ENCODE measurements at places on chromosomes 3 and 15.

GRCh38 chr15:40650479-40650878 lies 44.5 kb upstream of the RAD51 start:
- no peak for DNase-seq

- DNase-seq, result no peak
Measured at GRCh38 chr3:25872200-25872877, 82.4 kb downstream of the OXSM start.

DNA sequence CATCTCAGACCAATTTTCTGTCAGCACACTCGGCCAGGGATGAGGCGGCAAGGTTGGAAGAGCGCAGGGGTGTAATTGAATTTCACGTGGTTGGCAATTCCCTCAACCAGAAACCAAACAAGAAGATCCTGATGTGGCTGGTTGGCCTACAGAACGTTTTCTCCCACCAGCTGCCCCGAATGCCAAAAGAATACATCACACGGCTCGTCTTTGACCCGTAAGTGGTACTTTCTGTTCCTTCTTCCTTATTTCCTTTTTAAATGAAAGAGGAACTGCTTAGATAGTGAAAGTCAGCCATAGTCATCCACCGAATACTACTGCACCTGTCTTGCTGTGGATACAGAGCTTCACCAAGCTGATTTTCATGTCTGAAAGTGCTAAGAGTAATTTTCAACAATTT lies 60.1 kb downstream of the SGO1 start:
- no peak for DNase-seq

DNA sequence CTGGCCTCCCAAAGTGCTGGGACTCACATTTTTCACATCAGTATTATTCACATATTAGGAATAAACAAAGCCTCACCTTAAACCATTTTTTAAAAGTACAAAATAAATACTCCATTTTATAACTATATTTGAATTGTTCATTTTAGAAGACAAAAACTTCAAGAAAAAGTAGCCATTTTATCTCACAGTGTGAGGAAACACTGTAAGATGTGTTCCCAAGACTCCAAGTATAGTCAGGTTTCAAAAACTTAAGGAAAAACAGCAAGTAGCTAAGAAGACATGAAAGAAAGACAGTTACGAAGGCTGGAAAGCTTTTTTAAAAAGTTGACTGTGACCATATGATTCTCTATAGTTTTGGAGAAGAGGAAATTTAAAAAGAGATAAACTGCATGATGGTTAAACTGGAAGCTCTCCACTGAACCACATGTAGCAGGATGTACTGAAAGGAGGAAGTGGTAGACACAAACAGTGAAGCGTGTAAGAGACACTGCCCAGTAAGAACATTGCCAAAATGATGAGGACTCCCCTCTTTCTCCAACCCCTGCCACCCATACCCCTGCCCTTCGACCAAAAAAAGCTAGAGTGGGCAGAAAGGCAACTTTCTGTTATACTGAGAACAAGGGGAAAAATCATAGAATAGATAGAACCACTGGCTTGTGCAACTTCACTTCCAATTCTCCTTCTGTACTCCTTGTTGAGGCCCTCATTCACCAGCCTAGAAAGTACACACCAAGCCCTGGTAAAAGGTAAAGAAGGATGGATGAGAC lies 6.2 kb upstream of the TMF1 start:
- DNase-seq, result no peak

- no peak for DNase-seq
Measured at GRCh38 chr3:195879416-195880036, 28.8 kb downstream of the TNK2 start.

DNA sequence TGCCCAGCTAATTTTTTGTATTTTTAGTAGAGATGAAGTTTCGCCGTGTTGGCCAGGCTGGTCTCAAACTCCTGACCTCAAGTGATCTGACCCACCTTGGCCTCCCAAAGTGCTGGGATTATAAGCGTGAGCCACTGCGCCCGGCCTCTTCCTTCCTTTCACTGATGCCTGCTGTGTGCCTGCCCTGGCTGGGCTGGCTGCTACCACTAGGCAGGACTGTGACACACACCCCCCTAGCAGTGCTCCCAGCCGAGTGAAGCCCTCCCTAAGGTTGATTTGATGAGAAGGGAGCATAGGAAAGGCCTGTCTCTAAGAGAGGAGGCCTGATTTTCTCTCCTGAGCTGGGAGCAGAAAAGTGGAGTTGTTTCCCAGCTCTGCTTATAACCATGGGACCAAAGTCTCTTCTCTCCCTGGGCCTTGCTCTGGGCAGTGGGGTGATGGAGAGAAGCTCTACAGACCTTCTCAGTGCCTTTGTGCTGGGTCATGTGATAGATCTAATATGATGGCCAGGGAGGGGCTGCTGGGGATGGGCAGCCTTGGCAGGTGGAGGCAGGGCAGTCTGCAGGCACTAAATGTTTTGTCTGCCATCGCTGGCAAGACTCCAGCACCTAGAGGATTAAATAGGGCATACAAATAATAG lies 20.1 kb upstream of the SFMBT1 start:
- peak; percentile 23 for DNase-seq

- DNase-seq, result no peak
Measured at GRCh38 chr3:170322566-170323269, 34.8 kb upstream of the SKIL start.

DNA sequence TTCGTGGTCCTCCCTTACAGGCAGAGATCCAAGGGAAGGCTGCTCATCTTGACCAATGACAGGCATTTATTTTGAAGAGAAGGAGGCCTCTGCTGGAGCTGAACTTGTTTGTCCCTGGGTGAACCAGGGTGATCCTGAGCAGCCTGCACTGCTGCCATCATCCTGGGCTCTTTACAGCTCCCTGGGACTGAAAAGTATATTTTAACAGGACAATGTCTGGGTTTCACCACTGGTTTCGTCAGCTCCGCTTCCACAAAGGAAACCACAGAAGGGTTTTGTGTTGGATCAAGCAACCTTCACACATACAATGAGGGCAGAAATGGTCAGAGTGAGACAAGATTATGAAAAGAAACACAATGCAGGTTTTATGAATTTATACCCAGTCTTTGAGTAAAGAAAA lies 400.7 kb upstream of the TPM1 start:
- no peak for DNase-seq

DNA sequence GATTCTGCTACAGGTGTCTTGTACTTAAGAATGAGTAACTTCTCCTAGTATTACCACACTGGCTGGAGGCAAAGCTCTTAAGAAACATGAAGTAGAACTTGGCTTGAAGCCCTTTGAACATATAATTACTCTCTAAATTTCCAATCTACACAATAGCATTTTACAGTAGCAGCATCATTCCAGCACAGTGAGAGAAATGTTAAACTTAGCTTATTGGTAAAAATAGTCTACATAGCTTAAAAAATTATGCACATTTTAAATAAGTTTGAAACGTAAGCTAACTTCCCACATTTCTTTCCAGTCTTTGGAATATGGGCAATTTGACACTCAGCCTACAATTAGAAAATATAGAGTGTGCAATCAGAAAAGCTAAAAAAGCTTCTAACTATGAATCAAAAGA lies 32.8 kb upstream of the TOP2B start:
- no peak for DNase-seq
